ENCODE measurements at places on chromosomes 16 and 17.

DNA sequence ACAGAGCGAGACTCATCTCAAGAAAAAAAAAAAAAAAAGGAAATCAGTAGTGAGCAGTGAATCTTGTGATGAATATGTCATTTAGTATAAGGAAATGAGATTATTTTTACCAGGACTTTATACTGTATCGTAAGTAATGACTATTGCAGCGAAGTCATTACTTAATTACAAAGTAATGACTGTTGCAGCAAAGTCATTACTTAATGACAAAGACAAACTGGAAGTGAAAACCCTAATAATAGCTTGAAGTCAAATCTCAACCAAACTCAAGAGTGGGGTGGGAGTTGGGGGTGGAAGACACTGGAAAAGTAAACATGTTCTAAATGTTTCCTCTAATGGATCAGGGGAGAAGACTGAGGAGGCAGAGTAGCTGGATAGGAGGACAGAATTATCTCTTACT, 76.5 kb downstream of the ARHGAP44 start:
- DNase-seq, result no peak

GRCh38 chr16:920717-921116, 50.1 kb downstream of the LMF1 start:
- DNase-seq, result no peak

- peak; percentile 42 for DNase-seq
Observed at GRCh38 chr16:73713778-73714495, 582.7 kb upstream of the PSMD7 start.

DNA sequence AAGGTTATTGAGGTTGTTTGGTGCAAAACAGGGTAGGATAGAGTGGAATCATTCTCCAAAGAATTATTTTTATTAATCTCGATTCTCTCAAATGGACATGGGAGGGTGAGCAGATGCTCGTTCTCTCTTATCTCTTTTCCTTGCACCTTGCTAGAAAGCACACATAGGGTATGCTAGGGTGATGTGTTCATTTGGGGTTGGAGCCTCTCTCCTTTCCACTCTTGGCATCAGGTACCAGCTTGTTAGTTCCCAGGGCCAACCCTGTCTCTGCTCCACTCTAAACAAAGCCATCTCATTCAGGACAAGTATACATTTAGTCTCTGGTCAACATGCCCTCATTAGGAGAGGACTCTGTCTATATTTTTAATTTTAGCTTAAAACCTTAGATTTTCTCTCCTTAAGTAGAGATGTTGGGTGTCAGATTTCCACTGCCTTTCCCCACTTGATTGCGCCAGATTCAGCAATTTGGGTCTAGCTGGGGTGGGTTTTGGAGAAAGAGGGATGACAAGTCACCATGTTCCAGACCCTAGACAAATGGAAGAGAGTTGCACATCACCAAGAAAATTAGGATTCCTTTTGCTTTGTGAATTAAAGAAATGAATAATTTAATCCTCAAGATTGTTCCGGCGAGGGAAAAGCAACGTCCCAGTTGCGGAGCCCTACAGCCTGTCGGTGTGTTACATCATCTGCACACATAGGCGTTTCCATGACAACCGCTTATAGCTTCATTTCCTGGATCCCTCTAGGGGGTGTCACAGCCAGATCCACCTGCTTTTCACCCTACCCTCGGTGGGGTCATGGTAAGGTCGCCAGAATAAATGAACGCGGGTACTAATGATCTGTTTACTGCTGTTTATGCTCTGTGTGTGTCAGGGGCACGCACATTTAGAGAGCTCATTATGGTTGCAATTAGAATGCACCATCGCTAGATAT, 41.6 kb downstream of the SNX11 start:
- peak; percentile 33 for DNase-seq

DNA sequence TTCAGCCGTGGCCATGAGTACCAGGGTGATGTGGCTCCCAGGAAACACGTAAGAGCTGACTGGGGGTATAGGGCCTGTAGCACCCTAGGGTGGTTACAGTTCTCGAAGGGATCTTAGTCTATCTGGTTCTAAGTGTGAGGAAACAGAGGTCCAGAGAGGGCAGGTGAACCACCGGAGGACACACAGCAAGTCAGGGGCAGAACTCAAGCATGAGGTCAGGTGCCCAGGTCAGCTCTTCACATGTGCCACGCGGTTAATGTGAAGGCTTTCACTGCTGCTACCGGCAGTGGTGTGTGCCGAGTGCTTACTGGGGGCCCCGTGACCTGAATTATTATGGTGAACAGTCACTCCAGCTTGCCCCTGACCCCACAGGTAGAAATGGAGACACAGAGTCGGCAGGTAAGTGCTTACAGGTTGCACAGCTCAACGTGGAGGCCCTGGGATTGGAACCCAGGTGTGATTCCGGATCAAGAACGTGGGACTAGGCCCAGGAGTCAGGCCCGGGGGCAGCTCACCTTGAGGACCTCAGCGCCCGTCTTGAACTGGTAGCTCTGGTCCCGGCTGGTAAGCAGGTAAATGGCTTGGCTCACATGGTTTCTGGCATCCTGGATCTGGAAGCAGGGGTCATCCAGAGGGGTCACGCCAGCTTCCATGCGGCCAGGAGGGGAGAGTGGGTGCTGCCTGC, 3.1 kb downstream of the ROGDI start:
- no peak for DNase-seq

GRCh38 chr17:62139141-62139540, 74.1 kb upstream of the MED13 start:
- DNase-seq, result no peak

GRCh38 chr16:70454222-70455034, at the start of gene FCSK:
FCSK (plus strand) TSS chr16:70454595; CDS start chr16:70463191, 8,596 bp downstream.
- DNase-seq, result peak; percentile 88

GRCh38 chr17:67712375-67712774, 5.4 kb upstream of the NOL11 start:
- no peak for DNase-seq

- DNase-seq, result peak; percentile 68
Observed at GRCh38 chr17:63961355-63962212, 11.1 kb downstream of the SCN4A start.

DNA sequence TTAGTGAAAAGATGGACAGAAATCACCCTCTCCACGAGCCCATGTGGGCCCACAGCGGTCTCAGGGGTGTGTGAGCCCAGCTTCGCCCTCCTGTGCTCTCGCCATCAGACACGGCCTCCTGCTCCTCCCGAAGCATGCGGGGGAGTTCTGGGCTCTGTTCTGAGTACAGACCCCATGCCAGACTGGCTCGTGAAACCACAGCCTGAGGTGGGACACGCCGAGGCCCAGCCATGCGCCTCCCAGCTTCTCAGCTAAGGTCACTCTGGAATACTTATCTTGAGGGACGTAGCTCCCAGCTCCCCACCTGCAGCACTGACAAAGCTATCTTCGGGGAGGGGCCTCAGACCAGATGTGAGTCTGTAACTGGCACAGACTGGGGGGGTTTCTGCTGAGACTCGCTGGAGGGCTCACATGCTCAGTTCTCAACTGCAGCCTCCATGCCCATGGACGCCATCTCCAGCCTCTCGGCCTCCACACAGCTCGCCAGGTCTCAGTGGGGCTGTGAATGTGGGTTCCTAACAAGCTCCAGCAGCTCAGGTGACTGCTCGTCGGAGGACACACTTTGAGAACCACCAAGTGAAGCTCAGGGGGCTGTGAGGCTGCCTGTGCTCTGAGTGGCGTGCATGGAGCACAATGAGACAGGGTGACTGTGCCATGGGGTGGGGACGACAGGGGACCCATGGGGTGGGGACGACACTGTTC, 95.2 kb downstream of the ZNF778 start:
- no peak for DNase-seq

DNA sequence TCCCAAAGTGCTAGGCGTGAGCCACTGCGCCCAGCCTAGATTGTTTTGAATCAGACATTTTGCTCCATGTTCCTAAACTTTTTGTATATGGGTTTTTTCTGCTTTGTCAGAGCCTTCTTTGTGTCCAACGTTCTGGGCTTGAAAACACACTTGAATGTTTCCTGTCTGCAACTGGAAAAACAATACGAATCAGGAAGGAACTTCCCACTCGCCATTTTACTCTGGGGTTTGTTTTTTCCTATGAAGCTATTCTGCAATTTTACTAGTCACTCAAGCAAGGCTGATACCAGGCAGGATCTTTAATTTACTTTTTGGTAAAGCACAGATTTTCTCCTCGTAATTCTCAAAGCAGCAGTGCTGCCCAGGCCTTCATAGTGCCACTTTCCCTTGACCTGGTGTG, 31.6 kb downstream of the ARHGAP17 start:
- no peak for DNase-seq

- no peak for DNase-seq
Observed at GRCh38 chr16:7321661-7322060, 11.0 kb upstream of the RBFOX1 start.

GRCh38 chr17:63450551-63450950, 4.4 kb upstream of the CYB561 start:
- DNase-seq, result no peak

DNA sequence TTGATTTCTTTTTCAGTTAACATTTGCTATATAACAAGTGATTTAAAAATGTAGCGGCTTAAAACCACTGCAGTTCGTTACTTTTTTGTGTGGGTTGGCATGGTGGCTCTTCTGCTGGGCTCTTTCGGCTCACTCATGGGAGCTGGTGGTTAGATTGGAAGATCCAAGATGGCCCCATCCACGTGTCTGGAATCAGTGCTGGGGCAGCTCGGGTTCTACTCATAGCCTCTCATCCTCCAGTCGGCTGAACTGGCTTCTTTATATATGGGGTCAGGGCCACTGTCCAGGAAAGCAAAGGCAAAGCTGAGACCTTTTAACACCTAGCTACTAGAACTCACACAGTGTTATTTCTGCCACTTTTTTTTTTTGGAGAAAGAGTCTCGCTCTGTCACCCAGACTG, 73.8 kb downstream of the SNX29 start:
- DNase-seq, result no peak

- DNase-seq, result no peak
Observed at GRCh38 chr16:70552675-70553074, 29.1 kb downstream of the SF3B3 start.

- no peak for DNase-seq
Observed at GRCh38 chr17:3678821-3679530, 10.4 kb downstream of the EMC6 start.

DNA sequence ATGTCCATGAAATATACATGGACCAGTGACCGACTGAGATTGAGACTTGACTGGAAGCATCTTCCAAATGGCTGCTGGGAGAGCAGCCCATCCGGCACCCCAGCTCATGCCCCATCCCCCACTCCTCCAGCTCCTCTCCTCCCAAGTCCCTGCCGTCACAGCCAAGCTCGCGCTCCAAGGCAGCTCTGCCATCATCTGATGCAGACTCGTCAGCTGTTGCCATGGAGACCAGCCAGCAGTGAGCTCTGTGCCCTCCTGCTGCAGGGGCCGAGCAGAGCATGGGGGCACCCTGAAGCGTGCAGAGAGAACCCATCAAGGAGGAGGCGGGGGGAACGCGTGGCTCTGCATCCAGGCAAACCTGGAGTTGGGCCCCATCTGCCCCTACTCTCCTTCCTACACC, 74.5 kb upstream of the TNRC6C start:
- DNase-seq, result no peak

DNA sequence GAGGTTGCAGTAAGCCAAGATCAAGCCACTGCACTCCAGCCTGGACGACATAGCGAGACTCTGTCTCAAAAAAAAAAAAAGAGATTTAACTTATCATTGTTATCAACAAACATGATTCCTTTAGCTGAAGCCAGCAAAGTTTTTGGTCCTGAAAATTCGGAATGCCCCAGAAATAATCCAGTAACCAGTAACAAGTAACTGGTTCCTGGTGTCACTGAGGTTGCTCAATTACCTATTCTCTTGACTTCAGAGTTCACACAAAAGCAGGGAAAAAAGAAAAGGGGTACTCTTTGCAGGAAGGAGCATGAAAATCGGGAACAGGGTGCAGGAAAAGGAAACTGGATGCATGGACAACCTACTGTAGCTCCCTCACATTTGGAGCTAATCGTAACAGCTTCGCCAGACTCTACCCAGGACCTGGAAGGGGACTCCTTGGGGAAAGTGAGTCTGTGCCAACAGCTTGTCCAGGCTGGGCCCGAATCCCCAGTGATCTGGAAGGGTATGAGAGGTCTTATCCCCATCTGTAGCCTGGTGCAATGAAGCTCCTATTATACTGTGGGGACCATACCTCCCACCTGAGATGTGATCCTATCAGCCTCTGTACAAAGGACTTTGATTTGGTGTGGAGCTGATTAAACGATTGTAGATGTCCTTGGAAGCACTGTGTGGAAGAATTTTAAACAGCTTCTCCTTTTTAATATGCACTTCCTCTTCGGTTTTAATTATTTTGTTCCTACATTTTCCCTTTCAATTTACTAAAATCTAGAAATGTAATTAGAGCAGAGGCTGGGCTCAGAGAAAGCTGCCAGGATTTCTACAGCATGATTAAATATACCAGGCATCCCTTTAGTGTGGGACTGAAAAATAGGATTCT, 3.4 kb upstream of the SPOP start:
- DNase-seq, result no peak

DNA sequence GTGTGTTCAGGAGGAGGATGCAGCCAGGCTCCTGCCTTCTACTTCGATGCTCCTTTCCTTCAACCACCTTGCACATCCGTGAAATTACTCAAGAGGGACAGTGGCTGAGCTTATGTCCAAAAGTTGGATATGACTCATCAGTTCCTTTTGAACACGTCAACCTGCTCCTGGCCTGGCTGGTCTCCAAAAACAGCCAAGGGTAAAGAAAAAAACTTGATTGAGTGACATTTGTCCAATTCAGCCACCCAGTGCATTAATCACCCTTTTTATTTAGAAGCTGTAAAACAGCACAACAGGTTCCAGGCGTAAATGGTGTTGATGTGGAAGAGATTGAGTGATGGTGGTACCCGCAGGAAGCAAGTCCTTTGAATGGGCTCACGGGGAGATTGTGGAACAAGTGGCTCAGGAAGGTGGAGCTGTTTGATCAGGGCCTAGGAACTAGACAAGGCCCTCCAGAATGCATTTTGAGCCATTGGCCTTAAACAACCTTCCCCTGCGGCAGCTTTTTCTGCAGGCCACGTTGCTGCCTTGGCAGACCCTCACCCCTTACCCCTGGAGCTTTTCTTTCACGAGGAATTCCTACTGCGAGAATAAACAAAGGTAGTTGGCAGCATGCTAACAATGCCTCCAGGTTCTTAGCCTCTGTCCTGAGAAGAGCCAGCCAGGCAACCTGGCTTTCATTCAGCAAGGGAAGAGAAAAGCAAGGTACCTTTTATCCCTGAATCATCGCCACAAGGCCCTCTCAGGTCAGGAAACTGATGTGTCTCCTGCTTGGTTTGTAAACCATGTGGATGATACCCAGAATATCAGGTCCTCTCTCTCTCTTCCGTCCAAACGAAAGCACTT, 173.3 kb upstream of the CACNG5 start:
- DNase-seq, result no peak

DNA sequence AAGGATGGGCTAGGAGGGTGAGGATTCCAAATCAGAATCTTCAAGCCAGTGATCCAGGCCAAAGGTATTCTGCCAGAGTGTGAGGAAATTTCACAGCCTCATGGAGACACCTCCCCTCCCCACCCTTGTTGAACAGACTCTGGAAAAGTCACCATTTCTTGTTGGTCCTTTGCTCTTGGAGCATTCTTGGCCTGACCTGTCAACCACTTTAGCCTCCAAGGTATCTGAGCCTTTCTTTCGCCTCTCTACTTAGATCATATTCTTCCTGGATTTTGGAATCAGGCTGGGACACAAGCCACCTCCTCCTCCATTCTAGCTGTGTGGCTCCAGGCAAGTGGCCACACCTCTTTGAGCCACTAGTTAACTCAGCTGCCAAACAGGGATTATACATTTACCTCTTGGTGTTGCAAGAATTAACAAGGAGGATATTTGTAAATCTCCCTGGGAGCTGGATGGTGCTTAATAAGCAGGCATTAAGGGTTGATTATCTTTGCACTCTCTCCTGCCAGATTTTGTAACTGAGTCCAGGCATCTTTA, 193.5 kb downstream of the WWOX start:
- DNase-seq, result peak; percentile 63

Measured in HepG2 (cell line).